Stimulated activated CD4-positive, alpha-beta T cell treated with anti-CD3 and anti-CD28 coated beads, Interleukin-4, amount 100 ng/mL, for 24 hours (primary cell): ENCODE measurements at places on chromosomes 16 and 17.

DNA sequence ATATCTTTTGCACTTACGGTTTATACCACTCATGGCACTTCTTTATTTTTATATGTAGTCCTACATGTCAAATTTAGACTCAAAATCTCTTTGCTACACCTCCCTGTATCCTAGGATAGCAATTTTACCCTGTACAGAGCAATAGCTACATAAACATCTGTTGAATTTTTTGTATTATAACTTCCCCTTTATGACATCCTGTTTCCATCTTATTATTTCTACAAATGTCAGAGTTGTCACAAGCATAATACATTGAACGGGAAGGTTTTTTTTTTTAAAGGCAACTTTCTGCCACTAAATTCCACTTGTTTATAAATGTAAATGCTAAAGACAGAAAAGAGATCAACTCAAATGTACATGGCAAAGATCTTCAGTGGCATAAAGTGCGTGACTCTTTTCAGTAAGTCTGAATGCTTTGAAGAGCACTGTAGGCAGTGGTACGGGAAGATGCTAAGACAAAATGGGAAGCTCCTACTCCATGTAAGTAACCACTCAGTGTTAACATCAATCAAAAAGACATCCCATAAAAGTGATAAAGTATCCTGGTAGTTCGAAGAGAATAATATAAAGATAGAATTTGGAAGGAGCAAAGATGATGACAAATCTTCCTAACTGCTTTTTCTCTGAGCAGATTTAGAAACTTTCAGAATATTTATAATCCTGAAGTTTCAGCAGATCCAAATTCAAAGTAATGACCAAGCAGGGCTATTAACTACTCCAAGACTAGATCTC is 26.8 kb downstream of the GNA13 start:
- no peak for DNase-seq

GRCh38 chr17:44095647-44096496 is 25.3 kb downstream of the G6PC3 start:
- no peak for DNase-seq

- no peak for DNase-seq
These were observed 2.1 kb downstream of the CES1 start for GRCh38 chr16:55830658-55831294.

DNA sequence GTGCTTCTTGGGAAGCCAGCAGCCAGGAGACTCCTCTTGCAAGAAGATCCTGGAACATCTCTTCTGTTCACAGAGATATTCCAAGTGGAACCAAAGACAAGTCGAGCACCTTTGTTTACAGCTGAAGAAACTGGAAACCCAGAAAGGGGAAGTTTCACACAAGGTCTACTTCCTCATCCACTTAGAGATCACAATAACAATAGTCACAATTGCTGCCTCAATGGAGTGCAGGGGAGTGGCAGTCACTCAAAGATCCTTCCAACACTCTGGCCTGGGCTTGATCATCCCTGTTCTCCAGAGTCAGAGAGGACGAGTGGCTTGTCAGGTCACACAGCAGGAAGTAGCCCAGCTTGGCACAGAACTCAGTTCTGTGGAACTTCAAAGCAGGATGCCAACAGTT is 46.9 kb upstream of the SIAH1 start:
- DNase-seq, result no peak

GRCh38 chr16:69566981-69567680 is 1.4 kb downstream of the NFAT5 start:
- DNase-seq, result peak; percentile 26

GRCh38 chr17:50545311-50545710 is 1.7 kb upstream of the SPATA20 start:
- no peak for DNase-seq

- DNase-seq, result no peak
These were observed 198.7 kb downstream of the KCNJ2 start for GRCh38 chr17:70368011-70368410.

GRCh38 chr17:6165806-6166205 is 95.6 kb downstream of the WSCD1 start:
- DNase-seq, result no peak

DNA sequence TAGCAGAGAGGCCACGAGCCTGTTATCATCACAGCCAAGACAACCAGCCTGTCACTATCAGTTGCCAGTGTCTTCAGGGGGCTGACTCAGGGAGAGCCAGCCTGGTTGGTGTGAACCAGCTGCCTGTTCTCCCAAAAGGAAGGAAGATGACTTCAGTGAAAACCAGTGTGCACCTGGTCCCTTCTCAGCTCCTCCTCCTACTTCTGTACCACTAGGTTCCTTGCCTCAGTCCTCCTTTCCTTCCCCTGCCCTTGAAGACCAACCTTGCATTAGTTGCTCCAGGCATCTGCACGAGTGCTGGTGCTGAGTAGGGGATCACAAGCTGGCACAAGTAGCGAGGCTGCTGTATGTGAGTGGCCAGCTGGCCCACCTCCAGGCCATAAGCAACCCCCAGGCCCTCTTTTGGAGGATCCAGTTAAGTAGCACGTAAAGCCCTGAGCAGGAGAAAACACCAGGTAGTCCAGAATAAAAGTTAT is 8.5 kb downstream of the TUBG1 start:
- DNase-seq, result no peak

DNA sequence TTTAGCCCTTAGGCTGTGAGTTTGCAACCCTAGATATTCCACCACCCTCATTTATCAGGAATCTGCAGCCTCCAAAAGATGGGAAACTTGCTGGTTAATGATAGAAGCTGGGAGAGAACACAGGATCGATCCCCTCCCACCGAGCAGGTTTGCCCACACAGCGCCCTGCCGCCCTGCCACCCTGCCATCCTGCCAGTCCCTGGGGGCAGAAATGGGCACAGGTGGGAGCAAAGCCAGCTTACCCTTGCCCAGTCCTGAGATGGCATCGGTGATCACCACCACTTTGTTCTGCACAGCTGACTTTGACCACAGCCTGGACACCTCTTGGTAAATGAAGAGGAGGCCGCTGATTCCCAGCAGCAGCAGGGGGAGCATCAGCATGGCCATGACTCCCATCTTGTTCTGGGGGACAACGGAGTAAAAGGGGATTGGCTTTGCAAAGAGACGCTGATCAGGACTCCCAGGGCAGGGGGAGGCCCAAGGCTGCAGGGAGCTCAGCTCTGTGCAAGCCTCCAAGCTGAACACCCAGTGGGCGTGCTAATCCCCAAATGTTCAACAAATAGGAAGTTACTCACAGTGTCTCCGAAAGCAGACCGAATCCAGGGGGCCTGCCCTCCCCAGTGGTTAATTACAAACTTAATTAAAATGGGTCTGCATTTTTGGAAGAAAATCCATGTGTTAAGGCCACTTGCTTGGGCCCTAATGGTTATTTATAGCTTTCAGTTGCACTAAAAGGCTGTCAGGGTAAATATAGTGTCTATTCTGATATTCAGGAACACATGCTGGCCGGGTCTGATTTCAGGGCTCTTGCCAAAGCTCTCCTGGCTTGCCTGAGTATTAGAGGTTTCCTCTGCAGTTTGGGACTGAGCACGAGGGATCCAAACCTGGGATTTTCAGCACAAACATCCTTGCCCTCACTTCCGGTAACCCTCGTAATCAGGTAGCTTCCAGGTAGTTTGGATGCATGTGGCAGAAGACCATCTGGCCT is at the start of gene DHRS7C:
Gene DHRS7C (minus strand): TSS at position 704 of the 988 bp plus-strand sequence. CDS start 308 bp downstream, at position 396.
- no peak for DNase-seq

DNA sequence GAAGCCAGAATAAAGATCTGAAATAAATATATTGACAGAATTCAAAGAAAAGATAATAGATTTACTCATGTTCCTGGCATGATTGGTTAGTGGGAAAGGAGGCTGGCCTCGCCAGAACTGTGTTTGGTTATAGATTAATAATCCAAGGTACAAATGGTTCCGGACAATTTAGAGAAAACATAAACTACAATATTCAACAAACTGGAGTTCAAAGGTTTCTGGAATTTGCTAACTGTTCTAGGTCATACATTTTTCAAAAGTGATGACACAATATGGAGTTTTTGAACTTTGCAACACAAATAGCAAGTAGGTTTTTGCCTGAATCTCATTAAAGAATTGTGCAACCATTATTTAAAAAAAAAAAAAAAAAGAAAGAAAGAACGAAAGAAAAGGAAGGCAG is 251.7 kb upstream of the SALL1 start:
- no peak for DNase-seq

DNA sequence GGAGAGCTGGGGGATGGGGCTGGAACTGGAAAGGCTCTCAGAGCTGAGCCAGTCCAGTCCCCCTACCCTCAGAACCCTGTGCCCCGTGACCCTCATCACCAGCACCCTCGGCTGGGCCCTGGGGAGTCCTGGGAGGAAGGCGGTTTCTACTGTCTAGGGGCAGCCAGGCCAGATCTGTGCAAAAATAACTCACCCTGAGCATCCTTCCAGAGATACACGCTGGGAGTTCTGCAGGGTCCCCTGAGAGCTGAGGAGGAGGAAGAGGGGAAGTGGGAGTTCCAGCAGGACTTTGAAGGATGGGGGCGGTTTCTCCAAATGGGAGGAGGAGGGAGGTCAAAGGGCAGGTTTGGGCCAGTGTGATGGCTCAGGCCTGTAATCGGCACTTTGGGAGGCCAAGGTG is 5.0 kb upstream of the SLC4A1 start:
- no peak for DNase-seq

DNA sequence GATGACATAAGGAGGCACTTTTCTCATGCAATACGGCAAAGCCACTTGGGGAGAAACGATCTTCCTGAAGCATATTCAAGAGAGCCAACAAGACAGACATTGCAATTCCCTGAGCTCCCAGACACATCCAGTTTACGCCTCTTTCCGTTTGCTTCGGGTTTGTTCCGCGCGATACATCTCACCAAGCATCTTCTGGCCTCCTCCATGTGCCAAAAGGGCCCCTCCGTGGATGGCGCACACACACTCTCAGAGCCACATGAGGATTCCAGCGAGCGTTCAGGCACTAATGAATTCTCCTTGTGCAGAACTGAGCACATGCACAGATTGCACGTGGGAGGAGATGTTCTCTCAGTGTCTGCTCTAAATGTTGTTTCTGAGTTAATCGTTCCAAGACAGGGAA is 146.7 kb upstream of the SHISA6 start:
- DNase-seq, result no peak

GRCh38 chr16:57304169-57305061 is 19.9 kb upstream of the PLLP start:
- DNase-seq, result no peak

GRCh38 chr16:78976212-78976611 is 624.3 kb downstream of the MAF start:
- DNase-seq, result peak; percentile 60

GRCh38 chr16:29683543-29684090 is 4.6 kb downstream of the QPRT start:
- DNase-seq, result no peak

- no peak for DNase-seq
These were observed 59.3 kb downstream of the TMEM100 start for GRCh38 chr17:55663400-55663799.

- DNase-seq, result no peak
These were observed 10.8 kb downstream of the RBFOX3 start for GRCh38 chr17:79600071-79600470.

DNA sequence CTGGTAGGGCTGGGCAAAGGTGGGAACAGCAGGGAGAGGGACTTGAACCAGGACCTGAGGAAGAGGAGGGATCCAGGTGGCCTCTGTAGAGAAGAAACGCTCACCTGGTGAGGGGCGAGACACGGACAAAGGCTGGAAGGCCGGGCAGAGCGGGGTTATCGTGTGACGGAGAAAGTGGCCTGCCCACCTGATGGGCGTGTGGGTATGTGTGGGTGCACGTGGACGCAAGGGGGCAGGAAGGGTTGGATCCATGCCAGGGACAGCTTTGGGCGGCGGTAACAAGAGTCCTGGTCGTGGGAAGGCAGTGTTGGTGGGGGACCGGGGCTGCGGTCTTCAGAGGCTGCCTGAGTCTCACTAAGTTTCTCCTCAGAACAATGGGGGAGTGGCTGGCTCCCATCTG is 104.1 kb upstream of the GSE1 start:
- DNase-seq, result no peak

GRCh38 chr17:63221939-63222338 is 224.2 kb downstream of the CYB561 start:
- no peak for DNase-seq

- no peak for DNase-seq
These were observed 57.8 kb downstream of the STH start for GRCh38 chr17:46056800-46057304.

- DNase-seq, result no peak
These were observed 573.7 kb upstream of the KIF2B start for GRCh38 chr17:53249036-53249435.

GRCh38 chr16:15897834-15898254 is 9.4 kb upstream of the CEP20 start:
- DNase-seq, result peak; percentile 48

DNA sequence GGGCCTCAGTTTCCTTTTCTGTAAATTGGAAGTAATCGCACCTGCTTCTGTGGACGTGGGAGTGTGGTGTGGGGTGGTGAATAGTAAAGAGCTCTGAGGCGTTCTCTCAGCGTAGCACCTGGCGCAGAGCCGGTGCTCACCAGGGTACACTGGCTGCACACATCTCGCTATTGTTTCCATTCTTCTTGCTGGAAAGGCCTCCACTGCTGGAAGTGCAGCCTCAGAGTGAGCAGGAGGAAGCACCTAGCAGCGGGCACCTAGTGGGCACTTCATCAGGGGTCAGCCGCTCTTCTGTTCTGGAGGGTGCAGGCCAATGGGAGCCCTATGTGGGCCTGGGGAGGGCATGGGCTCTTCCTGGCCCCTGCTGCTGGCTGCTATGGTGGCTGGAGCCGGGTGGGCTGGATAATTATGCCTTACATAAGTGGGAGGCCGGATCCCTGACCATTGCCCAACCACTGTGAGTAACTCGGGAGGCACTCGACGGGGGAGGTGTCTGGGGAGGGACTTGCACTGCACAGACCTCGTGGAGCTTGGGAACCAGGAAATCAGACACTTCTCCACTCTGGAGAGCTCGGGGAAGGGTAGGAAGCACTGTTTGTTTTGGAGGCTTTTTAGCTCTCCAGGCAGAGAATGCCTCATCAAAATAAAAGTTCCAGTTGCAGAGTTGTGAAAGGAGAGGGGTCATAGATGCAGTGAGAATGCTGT is 1.7 kb downstream of the MAP2K3 start:
- no peak for DNase-seq

- no peak for DNase-seq
These were observed 58.9 kb downstream of the CFDP1 start for GRCh38 chr16:75374388-75374787.

DNA sequence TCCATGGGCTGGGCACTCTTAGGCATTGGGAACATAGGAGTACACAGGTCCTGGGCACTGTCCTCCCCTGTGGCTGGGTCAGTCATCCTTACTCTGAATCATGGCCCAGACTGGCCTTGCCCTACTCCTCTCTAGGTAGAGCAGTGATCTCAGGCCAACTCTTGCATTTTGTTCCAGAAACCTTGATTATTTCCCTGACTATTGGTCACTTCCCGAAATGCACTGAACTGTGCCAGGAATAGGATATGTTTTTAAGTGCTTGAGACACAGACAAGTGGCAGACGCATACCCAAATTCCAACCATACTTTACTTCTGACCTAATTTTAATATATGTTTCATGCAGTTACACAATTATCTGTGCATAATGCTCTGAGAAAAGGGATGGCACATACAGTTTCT is 10.3 kb downstream of the KRABD2 start:
- no peak for DNase-seq

DNA sequence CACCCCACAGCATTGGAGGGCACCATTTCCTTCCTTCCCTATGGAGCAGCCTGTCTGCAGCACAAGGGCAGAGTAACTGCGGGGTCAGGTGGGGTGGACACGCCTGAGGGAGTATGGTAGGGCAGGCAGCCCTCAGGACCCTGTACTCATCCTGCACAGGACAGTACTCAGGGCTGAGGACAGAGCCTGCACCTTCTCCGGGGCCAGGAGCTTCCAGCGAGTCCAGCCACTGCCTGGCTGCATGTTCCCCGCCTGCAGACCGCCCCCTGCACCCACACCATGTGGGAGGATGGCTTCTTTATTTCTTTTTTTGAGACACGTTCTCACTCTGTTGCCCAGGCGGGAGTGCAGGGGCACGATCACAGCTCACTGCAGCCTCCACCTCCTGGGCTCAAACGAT is 47.6 kb upstream of the CDC42EP4 start:
- DNase-seq, result no peak
